ENCODE measurements at places on chromosomes 2 and 18.

GRCh38 chr2:105114551-105114950 is 76.7 kb downstream of the MRPS9 start:
- DNase-seq, result peak; percentile 68

GRCh38 chr2:36380624-36381481 is 25.3 kb downstream of the CRIM1 start:
- DNase-seq, result peak; percentile 59

DNA sequence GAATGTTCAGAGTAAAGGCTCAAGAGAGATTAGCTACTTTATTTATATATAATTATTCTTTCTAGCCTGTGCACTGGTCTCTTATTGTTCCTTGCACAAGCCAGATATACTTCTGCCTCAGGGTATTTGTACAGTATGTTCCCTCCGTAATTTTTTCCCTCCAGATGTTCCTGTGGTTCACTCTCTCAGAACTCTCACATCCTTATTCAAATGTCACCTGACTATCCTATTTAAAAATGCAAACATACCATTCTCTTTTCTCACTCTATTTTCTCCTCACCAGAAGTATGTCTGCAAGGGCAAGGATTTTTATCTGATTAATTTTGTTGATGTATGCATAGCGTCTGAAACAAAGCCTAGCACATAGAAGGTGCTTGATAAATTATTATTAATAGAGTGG is 64.0 kb upstream of the CERS6 start:
- no peak for DNase-seq

DNA sequence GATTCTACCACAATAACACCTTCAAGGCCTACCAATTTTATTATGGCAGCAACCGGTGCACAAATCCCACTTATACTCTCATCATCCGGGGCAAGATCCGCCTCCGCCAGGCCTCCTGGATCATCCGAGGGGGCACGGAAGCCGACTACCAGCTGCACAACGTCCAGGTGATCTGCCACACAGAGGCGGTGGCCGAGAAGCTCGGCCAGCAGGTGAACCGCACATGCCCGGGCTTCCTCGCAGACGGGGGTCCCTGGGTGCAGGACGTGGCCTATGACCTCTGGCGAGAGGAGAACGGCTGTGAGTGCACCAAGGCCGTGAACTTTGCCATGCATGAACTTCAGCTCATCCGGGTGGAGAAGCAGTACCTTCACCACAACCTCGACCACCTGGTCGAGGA is 17.1 kb downstream of the APCDD1 start:
- no peak for DNase-seq

DNA sequence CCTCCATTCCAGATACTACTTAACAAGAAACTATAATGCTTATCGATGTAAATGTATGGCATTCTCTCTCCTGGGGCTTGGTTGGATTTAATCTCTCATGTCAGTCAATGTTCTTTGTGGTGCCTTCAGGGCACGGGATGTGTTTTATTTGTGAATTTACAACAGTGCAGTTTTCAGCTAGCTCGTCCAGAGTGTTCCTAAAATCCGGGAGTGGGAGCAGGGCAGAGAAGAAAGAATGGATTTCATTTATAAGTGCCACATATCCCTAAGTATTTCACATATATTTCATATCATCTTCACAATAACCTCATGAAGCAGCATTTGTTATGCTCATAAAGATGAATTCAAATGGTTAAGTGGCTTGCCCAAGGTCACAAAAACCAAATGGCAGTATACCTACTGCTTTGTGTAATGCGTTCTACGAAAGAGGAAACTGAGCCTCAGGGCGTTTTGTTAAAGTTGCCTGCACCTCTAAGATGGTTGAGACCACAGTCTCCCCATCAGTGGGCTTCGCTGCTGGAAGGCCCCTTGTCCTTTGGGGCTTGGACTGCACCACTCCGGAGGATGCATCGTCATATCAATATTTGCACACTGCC is 134.7 kb upstream of the MGAT5 start:
- DNase-seq, result no peak

GRCh38 chr18:78861706-78862105 is 117.9 kb upstream of the SALL3 start:
- DNase-seq, result no peak

- DNase-seq, result peak; percentile 7
Observed at GRCh38 chr2:62221141-62221540, 25.2 kb downstream of the B3GNT2 start.

DNA sequence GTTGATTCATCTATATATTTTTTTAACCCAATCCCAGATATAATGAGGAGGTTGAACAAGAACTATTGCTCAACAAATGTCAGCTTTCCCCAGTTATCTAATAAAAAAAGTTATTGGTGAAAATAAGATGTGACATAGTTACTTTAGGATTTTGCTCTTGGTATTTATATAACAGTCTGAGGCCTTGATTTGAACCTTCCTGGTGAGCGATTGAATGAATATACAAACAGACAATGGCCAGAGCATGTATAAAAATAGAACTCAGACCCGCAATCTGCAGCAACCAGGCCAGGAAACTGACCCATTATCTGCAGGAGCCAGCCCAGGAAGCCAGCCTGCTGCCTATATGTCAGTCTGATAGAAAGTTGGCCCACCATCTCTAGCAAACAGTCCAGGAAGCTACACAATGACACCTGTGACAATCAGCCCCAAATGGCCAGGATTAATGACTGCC is 81.6 kb downstream of the HS6ST1 start:
- DNase-seq, result peak; percentile 47

DNA sequence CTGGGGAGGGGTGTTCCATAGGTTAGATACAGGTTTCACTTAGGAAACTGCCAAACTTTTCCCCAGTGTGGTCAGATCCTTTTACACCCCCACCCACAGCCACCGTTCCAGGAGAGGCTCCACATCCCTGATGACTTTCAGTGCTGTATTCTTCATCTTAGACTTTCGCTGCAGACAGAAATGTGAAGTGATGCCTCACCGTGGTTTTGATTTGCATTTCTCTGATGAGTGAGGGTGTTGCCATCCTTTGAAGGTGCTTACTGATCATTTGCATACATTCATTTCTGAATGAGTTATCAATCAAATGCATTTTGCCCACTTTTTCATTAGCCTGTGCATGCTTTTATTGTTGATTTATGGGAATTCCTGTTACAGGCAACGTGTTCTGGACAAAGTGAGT is 14.9 kb downstream of the COPS9 start:
- DNase-seq, result no peak

GRCh38 chr2:163119966-163120365 is 281.4 kb upstream of the KCNH7 start:
- DNase-seq, result no peak

- no peak for DNase-seq
Observed at GRCh38 chr2:173940208-173941020, 24.8 kb downstream of the SP3 start.

GRCh38 chr2:215705771-215706361 is 270.0 kb upstream of the FN1 start:
- peak; percentile 90 for DNase-seq

DNA sequence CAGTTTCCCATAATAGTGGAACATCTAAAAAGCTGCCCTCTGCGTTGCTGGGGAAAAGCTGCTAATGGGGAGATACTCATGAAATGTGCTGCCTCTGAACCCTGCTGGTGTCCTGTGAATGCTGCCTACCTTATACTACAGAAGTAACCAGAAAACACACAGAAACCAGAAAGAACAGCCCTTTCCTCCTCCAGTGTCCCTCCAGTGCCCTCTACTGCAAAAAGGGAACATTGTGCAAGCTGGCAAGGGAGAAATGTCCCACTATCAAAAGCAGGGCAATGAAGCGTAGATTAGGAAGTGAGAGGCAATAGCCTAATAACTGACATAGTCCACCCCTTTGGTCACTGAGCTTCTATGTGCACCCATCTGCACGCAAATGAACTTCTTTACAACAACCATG is 162.7 kb upstream of the ETAA1 start:
- DNase-seq, result peak; percentile 48

GRCh38 chr2:96602330-96602823 is 35.7 kb downstream of the KANSL3 start:
- no peak for DNase-seq

GRCh38 chr2:115299199-115299598 is 856.8 kb downstream of the DPP10 start:
- DNase-seq, result no peak

GRCh38 chr2:195711478-195711877 is 54.5 kb downstream of the SLC39A10 start:
- no peak for DNase-seq

DNA sequence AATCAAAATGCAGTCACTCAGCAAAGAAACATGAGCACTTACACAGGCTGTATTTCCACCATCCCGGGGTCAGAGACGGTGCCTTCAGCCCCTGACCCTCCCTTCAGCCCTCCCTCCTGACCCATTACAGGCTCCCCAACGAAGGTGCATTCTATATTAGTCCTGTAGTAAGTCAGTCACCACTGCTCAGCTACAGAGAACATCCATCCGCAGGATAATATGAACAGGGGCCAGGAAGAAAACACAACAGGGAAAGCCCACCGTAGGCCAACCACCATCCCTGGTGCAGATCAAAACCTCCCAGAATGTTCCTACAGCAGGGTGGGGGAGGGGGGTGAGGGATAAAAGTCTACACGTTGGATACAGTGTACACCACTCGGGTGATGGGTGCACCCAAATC is 15.1 kb downstream of the PXDN start:
- no peak for DNase-seq
